Ovary (tissue), 10 donors: ENCODE measurements at places on chromosomes 5 and 9. TPM values are rescaled to one million over a fixed set of nuclear protein-coding genes. Genes with fewer than 3 reads are reported as not detected.

The IL5 gene
- not detected for total RNA-seq

The PDLIM4 gene
- total RNA-seq: 33.8 TPM

- no peak for DNase-seq
Measured at GRCh38 chr9:124968238-124968637, 27.4 kb upstream of the GOLGA1 start.

DNA sequence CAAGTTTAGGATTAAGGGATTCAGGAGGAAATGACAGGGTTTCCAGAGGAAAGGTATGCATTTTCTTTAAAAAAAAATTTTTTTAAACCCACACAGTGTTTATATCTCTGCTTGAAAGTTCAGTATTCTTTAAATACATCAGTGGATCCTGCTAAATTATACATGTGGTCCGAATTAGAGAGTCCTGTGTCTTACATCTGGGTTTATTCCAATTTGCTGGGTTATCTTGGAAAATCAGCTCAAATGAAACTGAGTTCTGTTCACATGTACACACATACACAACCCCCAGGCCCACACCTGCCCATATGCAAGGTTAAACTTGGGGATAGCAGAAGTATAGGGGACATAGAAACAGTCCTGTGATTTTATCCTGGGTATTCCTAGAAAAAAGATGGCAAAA is 493.7 kb downstream of the ZNF608 start:
- DNase-seq: no peak

DNA sequence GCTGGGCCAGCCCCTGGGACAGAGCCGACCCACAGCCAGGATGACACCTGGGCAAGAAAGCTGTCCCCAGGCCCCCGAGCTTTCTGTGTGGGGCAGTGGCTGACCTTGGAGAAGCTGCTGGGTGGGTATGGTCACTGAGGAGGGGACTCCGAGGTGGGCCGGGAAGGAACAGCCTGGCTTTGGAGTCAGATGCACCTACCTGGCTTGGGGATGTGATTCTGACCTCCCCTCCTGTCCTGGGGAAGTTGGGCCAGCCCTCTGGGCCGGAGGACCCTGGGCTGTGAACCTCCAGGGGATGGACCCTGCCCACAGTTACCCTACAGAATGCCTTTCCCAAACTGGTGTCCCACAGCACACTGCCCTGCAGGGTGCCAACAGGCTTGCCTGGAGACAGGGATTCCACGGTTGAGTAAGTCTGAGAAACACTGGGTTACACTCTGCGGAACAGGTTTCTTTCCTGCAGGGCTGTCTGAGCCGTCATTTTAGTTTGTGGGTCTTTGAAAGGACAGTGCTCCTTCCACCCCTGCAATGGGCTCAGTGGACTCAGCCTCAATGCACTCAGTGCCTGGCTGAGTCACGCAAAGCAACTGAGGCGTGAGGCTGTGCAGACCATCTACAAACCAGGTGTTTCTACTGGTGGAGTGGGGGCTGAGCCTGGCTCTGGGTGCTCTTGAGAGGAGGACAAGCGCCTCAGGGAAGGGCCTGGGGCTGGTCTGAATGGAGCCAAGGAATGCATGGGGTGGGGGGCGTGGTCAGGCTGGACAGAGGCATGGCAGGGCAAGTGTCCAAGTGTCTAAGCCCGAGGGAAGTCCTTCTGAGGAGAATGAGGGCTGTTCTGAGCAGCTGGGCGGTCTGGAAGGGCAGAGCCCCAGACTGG is 41.3 kb upstream of the PHYKPL start:
- no peak for DNase-seq

The SAPCD2 gene
- not detected for total RNA-seq

- peak; percentile 14 for DNase-seq
Measured at GRCh38 chr9:134059661-134060395, 8.0 kb downstream of the BRD3 start.

- no peak for DNase-seq
Measured at GRCh38 chr5:115068239-115069086, 101.2 kb downstream of the TRIM36 start.

The DDX4 gene
- not detected for total RNA-seq

GRCh38 chr9:84310883-84311282 is 29.7 kb downstream of the SLC28A3 start:
- no peak for DNase-seq

DNA sequence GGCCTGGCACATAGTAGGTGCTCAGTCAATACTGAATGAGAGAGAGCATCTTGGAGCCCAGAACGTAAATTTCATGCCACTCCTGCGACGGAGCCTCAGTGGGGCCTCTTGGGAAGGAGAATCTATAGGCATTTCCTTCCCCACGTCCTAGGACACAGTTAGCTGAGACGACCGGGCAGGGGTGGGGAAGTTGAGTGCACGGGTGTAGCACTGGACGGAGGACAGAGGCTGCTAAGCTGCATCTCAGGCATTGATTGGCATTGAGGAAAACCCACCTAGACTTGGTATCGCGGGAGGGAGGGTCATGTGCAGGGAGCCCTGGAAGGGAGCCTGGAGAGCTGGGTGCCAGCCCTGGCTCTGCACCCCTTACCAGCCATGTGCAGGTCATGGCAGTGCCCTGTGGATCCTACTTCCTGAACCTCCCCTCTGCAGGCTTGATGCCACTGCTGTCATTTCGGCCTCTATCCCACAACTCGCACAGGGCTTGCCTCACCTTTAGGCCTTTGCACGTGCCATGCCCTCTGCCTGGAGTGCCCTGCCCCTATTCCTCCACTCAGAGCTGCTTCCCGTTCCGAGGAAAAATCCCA is 25.6 kb downstream of the NEK6 start:
- DNase-seq: no peak

GRCh38 chr5:83256091-83256780 is 178.9 kb downstream of the XRCC4 start:
- DNase-seq: no peak

The PCDHAC2 gene
- 0.38 TPM for total RNA-seq

The RAD17 gene
- 21.7 TPM for total RNA-seq

The ROR2 gene
- 24.2 TPM for total RNA-seq

The SLC36A3 gene
- total RNA-seq: not detected

DNA sequence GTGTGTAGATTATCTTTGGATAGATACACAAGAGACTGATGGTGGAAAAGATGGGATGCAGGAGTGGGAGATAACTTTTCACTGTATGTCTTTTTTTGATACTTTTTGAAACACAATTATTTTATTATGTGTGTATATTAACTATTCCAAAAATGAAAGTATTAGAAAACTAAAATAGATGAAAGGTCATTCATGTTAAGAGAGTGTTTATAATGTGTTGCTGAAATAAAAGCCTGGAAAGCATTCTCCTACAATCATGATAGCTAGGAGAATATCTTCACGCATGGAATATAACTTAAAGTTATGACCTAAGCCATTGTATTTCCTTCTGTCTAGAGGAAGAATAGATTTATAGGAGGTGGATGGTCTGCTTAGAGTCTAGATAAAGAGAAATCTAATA is 154.8 kb upstream of the MAST4 start:
- no peak for DNase-seq

The TSSK1B gene
- total RNA-seq: not detected

The SPINK5 gene
- 1.2 TPM for total RNA-seq

DNA sequence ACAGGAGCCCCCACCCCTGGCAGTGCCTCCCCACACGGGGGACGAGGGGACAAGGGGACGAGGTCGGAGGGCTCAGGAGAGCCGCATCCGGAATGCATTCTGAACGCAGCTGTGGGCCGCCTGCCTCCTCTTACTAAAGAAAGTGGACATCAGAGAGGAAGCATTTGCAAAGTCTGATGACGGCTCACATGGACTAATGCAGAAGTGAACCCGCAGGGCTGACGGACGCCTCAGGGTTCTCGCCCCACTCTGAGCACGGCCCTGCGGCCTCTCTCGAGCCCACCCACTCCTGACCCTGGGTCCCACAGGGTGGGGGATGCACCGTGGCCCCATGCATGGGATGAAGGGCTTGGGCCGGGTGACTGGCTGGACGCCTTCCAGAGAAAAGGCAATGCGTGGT is 5.9 kb downstream of the LPCAT1 start:
- DNase-seq: peak; percentile 28

The TRIP13 gene
- total RNA-seq: 1.4 TPM

The AHRR gene
- 1.6 TPM for total RNA-seq

DNA sequence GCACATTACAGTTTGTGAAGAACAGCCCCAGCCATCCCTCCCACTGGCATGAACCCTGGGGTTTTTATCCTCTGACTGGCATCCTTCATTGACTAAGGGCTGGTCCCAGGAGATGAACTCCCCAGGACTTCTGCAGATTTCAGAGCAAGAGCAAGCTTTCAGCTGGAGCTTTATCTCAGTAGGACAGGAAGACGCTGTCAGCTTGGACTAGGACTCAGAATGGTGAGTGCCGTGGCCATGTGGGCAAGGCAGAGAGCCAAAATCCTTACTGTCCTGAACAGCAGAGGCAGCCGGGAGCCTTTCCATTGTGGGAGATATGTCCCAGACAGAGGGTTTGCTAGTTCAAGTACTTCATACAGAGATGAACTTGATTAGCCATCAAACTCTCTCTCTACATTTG is 3.2 kb upstream of the ACOT12 start:
- DNase-seq: no peak

DNA sequence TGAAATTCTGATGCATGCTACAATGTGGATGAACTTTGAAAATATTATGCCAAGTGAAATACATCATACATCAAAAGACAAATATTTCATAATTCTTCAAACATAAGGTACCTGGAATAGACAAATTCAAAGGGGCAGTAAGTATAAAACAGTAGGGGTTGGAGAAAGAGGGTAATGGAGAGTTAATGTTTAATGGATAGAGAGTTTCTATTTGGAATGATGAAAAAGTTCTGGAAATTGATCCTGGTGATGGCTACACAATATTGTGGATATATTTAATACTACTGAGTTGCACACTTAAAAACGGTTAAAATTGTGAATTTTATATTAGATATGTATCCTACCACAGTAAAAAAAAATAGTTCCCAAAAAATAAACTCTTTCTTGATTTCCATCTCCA is 14.6 kb upstream of the CNTLN start:
- DNase-seq: no peak

DNA sequence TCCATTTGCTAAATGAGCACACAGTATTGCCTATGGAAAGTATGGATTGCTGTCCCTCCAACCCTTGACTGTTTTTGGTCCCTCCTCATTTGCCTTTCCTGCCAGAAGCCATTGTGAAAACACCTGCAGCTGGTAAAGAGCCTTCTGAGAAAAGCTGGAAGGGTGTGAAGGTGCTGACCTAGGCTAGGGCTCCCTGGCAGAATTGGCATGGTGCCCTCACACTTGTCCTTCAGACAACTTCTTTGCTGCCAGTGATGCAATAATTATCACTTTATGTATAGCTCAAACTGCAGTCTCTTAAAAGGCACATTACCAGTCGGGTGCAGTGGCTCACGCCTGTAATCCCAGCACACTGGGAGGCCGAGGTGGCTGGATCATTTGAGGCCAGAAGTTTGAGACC is 4.2 kb downstream of the TXNDC15 start:
- DNase-seq: no peak

The HMMR gene
- 0.10 TPM for total RNA-seq

DNA sequence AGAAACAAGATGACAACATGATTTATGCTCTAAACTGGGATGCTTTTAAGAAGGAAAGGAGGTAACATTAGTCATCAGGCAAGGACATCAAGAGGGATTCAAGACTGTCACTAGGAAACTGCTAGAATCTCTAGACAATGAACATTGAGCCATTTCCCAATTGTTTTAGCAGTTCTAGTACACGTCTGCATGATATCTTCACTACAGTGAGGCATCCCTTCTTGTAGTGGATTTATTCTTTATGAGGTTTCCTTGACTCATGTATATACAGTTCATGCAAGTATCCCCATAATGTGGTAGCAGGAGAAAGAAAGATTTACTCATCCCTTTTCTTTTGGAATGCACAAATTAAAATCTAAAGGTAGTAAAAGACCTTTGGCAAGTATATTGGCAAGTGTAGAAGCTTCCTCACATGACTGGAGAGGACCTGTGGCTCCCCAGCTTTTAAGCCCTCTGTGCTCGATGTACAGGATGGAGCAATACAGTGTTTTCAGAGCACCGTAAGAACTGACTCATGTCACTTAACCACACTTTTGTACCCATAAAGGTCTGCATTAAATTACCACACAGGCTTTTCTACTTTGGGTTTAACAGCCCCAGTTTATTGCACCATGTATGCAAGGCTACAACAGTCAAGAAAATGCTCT is 335.9 kb downstream of the SEMA5A start:
- no peak for DNase-seq

- peak; percentile 36 for DNase-seq
Measured at GRCh38 chr9:110579034-110579861, at the start of gene SVEP1. Gene SVEP1, minus strand, starts transcription at chr9:110579741. Its CDS starts 198 bp downstream, at chr9:110579543.

- DNase-seq: no peak
Measured at GRCh38 chr5:66558560-66558959, 37.6 kb upstream of the MAST4 start.

The ADAMTS16 gene
- 8.1 TPM for total RNA-seq

DNA sequence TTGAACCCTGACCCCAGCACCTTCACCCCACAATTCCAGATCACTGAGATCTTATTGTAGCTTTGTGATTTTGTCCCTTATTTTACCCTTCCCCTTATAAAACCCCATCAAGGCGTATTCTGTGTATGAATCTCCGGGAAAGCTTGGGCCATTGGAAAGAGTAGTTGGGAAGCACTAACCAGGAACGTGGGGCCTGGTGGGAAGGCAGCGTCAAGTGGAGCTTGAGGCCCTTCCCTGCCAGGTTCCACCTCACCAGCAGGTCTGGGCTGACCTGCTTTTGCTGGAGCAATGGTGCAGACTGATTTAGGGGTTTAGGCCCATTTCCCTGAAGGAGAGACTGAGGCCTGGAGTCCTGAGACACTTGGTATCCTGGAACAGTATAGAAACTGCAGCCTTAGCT is 9.3 kb downstream of the PHF2 start:
- no peak for DNase-seq

The TMEM174 gene
- total RNA-seq: not detected

- DNase-seq: no peak
Measured at GRCh38 chr5:10581424-10581748, 17.5 kb downstream of the ANKRD33B start.

The CARTPT gene
- not detected for total RNA-seq

- no peak for DNase-seq
Measured at GRCh38 chr5:88666761-88667495, 216.1 kb downstream of the MEF2C start.

DNA sequence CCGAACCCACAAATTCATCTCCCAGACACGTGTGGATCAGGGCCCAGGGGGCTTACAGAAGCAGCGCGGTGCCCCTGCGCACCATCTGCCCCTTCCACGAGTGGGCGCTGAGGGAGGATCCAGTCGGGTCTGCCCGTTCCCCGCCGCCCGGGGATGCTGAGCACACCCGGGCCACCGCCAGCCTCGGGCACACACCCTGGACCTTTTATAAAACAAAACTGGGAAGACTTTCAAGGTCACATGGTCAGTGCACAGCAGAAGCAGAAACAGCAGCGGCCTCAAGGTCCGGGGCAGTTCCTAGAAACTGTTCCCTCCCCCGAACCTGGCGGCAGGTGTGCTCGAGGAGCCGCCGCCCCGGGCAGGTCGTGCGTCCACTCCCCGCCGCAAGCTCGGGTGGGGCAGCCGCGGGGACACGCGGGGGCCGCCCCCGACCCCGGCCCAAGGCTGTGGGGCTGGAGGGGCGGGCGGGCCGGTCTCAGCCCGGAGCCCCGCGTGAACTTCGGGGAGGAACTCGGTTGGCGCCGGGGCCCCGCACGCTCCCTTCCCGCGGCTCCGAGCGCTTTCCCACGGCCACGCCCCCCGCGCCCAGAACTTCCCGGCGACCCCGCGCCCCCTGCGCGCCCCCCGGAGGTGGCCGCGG is 633 bp upstream of the PPP1R26 start:
- DNase-seq: peak; percentile 53
